ENCODE measurements at places on chromosomes 13 and 19. TPM values are rescaled to one million over a fixed set of nuclear protein-coding genes. Genes with fewer than 3 reads are reported as not detected.

Gene OR7A5
- total RNA-seq: not detected

Gene MED16
- 36.3 TPM for total RNA-seq

Gene ETHE1
- total RNA-seq: 43.5 TPM

Gene C19orf67
- total RNA-seq: not detected

Gene ZNF320
- 1.2 TPM for total RNA-seq

Gene EIF3K
- 106 TPM for total RNA-seq

Gene CEACAM1
- 27.0 TPM for total RNA-seq

Gene PRTN3
- 0.23 TPM for total RNA-seq

Gene NRTN
- total RNA-seq: 16.7 TPM

DNA sequence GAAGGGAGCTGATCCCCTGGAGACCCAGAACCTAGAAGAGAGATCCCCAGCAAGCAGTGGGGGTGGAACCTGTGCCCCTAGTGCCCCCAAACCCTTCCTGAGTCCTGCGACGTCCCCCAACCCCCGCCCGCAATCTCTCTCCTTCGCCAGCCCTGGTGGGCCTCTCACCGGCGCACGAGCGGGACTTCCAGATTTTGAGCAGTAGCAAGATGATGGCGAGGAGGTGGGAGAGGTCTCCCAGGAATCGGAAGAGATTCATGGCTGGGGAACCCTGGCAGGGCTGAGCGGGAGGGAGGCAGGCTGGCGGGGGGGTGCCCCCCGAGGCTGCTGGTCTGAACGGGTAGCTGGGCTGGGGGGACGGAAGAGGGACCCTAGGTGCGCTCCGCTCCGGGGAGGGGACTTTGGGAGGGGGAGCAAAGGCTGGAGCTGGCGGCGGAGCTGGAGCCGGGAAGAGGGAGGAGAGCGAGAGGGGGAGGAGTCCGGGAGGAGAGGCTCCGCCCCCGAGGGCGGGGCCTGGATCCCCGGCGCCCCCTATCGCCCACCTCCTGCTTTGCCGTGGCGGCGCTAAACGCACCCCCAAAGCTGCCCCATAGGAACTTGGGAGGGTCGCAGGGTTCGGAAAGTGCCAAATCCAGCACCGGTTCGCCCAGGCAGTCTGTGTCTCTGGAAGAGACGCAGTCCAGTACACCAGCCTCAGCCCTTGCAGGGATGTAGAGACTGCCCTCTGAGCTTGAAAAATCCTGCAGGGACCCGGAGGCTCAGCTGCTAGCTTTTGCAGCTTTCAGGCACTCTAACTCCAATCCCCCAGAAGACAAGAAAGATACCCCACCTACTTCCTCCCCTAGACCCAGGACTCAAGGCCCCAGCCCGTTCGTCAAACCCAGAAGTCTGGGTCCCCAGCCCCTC lies at the start of gene KDELR1:
TSS of gene KDELR1 (minus strand) at position 452 of the 906 bp plus-strand sequence. CDS start at position 259, 193 bp downstream.
- DNase-seq: peak; percentile 83

DNA sequence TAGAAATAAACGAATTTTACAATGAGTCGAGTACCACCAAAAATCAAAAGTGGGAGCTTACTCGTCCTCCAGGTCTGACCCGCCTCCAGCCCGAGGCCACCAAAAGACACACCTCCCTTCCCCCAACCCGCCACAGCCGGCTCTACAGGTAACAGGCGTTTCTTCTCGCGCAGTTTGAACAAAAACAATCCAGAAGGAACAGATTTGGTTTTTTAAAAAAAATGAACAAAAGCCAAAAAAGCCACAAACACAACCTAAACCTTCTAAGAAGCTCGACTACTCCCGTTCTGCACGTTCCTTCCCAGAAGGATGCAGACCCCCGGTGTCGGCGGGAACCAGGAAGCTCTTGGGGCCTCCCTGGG lies 671 bp downstream of the ZDHHC20 start:
- DNase-seq: peak; percentile 55

DNA sequence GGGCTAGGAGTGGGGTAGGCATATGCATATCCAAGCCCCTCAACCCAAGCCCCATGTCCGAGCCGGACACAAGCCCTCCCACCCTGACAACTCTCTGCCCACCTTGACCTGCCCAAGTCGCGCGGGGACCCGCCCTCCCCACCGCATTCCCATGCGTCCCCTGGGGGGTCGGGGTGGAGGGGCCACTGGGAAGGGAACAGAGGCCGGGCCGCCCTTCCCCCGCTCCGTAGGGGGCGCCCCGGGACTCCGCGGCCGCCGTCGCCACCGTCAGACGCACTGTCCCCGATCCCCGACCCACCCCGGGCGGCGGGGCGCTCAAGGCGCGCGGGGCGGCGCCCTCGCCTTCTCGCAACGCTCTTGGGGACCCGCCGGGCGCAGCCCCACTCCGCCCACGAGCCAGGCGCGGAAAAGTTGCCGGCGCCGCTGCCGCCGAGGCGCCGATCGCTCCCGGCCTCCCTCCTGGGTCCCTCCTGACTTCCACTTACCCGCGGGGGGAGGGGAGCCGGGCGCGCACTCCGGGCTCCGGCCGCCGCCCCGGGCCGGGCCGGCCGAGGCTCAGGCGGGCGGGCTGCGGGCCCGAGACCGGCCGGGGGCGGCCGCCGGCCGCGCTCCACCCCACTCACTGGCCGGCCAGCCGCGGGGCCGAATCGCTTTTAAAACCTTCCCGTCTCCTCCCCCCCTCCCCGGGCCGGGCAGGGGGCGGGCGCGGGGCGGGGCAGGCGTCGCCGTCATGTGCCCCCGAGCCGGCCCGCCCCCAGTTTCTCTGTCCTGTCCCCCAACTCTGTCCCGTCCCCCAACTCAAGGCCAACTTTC lies 34.4 kb upstream of the NANOS3 start:
- DNase-seq: peak; percentile 77

- DNase-seq: peak; percentile 94
These were observed 45.3 kb downstream of the NFIC start for GRCh38 chr19:3411636-3412035.

- no peak for DNase-seq
These were observed 222.4 kb downstream of the KCTD12 start for GRCh38 chr13:76663592-76664335.

DNA sequence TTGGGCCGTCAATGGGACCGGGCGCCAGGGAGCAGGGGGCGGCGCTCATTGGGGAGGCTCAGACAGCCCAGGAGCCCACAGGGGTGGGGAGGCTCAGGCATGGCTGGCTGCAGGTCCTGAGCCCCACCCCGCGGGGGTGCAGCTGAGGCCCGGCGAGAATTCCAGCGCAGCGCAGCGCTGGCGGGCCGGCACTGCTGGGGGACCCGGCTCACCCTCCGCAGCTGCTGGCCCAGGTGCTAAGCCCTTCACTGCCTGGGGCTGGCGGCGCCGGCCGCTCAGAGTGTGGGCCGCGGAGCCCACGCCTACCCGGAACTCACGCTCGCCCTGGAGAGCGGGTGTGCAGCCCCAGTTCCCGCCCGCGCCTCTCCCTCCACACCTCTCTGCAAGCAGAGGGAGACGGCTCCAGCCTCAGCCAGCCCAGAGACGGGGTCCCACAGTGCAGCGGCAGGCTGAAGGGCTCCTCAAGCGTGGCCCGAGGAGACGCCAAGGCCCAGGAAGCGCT lies 1227.4 kb downstream of the PCDH17 start:
- no peak for DNase-seq

DNA sequence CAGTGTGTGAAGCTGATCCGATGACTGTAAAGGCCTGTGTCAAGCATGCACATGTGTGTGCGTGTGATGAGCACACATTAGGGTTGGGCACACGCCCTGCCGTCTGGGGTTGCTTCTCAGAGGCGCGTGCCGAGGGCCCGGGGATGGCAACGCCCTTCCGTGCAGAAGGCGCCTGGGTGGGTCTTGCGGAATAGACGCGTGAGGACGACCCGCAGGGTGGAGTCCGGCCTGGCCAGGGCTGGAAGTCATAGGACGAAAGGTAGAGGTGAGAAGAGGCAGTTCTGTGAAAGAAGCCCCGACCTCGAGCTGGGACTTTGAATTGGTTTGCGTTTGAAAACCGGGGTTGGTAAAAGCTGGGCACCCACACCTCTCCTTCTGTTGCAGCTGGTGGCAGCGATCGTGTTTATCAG lies 35.7 kb downstream of the TMEM255B start:
- DNase-seq: no peak

GRCh38 chr13:64457976-64458375 lies 2772.2 kb downstream of the PCDH9 start:
- DNase-seq: no peak

- DNase-seq: peak; percentile 71
These were observed 77.1 kb downstream of the GNG7 start for GRCh38 chr19:2625434-2625833.
